Hepatic stellate cell (primary cell): ENCODE measurements at places on chromosomes 7 and 10.

- DNase-seq = no peak
These were observed 520 bp upstream of the MICU1 start for GRCh38 chr10:72626444-72626754.

DNA sequence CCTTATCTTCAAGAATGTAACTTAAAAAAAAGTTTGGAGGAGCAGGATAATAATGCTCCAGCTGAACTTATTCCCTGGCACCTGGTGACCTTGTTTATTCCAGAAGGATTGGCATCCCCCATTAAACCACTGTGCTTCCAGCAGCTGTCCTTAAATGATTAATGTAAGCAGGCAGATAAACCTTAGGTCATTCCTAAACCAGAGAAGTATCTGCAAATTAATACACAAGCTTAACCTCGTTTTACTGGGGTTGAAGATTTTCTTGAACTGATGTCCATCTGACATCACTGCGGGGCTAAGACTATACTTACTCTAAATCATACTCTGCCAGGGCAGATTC, 116.1 kb upstream of the PALS2 start:
- no peak for DNase-seq

GRCh38 chr10:7045891-7046599, 364.8 kb downstream of the SFMBT2 start:
- no peak for DNase-seq

GRCh38 chr7:15667991-15668390, 18.5 kb downstream of the MEOX2 start:
- DNase-seq = no peak

GRCh38 chr10:97069576-97070362, 116.0 kb downstream of the SLIT1 start:
- DNase-seq = no peak

DNA sequence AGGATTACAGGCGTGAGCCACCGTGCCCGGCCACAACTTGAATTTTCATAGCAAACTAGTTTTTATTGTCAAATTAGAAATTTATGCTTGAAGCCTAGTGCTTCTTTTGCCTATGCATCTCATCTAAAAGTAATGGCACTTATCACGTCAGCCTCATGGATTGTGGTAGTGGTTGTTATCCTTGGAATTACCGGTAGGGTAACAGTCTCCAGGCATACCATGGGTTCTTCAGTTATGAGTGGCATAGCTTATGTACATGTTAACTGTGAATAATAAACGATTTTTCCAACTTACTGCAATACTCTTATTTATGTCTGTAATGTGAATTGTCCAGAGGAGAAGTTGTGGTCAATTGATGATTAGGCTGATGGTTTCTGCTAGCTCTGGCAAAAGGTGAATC, 63.1 kb downstream of the BMPR1A start:
- no peak for DNase-seq

DNA sequence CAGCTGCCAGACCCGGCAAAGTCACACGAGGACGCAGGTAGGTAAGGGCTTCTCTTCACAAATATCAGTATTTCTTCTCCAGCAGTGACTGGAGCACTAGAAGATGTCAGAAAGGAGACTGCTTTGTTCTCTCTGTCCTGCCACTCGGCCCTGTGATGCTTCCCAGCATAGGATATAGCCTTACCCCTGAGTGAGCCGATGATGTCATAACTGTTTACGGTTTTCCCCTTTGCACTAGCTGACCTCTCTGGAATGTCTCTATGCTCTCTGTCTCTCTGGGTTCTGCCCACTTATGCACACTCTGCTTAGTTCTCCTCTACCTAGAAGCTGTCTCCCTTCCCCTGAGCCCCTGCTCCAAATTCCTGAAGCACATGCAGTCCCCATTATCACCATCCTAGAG, 167.5 kb upstream of the PODXL start:
- no peak for DNase-seq

DNA sequence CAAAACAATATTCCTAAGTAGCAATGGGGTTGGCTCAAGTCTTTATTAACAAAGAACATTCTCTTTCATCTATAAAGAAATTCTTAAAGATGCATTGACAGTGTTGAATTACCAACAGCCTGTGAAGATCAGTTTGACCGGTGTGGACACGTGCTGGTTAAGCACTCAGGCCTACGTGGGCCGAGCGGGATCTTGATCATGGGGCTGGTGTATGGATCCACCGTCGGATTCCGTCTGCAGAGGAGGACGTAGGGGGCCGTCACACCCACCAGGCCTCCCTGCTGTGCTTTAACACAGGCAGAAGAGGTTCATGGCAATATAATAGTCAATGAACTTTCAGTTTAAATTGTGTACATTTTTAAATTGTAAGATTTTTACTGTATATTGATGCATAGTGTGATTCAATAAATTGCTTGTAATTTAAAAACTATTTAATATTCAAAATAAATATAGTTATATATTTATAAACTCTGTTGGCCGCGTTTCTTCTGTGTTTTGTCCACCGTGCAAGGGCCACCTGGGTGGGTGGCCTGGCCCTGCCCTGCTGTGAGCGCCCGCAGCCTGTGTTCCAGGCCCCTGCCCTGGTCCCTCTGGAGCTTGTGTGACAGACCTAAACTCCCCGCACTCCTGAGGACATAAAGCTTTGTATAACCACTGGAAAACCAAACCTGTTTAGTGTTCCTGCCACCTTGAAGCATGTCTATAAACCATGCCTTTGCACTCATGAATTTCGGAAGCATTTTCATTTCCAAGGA, 1.9 kb upstream of the BHLHA15 start:
- no peak for DNase-seq

DNA sequence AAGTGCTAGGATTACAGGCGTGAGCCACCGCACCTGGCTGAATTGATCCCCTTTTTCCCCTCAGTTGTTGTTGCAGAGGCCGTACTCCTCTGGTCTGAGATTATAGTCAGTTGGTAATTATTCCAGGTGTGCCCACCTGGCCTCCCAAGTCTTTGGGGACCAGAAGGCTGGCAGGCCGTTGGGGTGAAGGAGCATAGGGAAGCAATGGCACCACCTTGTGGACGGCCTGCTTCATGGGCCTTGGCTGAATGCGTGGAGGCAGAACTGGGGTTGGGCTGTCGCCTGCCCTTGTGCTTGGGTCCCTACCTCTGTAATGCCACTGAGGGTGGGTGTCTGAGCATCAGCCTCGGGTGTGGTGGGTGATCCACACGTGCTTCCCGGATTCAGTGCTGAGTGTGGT, 125.7 kb downstream of the RGS10 start:
- peak; percentile 79 for DNase-seq

- DNase-seq = no peak
These were observed 205.8 kb upstream of the DKK1 start for GRCh38 chr10:52108236-52108635.

DNA sequence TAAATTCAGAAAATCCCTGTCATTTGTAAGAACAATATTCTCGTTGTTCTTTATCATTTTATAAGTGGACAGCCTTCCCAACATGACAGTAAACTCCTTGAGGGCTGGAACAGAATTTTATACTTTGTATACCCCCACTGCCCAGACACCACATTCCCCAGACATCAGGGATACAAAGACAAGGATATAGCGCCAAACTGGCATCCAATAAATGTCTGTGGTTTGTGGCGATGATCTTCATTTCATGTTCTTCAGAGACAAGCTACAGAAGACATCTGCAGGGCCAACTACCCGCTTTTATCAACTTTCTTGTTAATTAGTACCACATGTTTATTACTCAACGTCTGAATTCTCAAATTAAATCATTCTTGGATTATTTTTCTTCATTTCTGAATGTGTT, 155.9 kb downstream of the ATE1 start:
- no peak for DNase-seq

DNA sequence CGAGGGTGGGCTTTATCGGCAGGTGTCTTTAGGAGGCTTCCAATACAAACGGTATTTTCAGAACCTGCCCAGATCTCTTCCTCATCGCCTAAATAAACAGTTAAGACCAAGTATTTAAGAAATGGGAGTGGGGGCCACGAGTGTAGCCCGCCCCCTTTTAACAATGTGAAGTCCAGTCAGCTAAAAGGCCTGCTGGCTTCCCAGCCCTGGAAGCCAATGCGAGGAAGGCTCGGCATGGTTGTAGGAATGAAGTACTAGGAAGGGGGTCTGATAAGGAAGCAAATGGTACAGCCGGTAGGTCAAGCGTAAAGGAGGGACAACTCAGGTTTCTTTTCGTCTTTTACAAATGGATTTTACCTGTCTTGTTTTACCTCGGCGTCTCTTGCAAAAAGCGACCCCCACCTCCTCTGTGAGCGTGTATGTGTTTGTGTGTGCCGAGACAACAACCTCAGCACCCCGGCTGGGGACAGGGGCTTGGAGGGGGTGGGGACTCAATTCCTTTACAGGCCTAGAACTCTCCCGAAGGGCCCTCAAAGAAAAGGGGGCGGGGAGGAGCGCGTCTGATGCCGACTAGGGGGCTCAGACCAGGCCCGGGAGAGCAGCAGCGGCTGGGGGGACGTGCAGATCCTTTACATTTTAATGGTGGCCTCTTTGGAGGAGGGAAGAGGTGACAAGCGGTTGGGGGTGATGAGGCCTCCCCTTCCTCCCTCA, 147.6 kb downstream of the GPR85 start:
- DNase-seq = peak; percentile 19

GRCh38 chr10:99115703-99116102, 119.9 kb downstream of the HPSE2 start:
- DNase-seq = no peak

DNA sequence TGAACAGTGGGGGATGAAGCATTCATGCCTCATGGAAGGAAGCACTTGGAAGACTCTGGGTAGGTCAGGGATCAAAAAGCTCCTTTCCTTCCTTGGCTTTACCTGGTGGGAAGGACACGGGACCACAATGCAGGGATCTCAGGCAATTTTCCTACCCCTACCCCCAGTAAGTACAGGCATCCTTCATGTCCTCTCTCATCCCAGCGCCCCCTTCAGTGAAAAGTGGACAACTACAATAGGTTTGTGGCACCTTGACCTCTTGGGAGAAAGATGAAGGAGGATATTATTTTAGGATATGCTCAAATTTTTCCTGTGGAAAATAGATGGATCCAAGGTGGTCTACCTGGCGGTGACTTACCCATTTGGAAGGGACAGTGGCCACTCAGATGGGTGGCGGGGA, 16.5 kb downstream of the AFAP1L2 start:
- no peak for DNase-seq

DNA sequence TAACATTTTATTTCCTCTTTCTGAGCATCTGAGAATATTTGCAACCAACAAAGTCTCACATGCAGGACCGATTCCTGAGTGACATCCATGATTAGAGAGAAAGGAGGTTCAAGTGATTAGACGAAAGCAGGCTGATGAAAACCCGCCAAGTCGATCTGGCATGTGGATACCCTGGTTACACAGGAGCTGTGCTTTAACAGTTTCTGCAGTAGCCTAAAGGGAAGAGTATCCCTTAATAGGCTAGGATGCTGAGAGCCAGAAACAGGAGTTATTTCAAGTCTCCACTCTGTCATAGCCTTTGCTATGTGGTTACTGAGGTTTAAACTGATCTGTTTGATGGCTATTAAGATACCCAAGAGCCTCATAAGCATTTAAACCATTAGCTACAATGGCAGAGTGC, 82.5 kb downstream of the PRKCQ start:
- no peak for DNase-seq

DNA sequence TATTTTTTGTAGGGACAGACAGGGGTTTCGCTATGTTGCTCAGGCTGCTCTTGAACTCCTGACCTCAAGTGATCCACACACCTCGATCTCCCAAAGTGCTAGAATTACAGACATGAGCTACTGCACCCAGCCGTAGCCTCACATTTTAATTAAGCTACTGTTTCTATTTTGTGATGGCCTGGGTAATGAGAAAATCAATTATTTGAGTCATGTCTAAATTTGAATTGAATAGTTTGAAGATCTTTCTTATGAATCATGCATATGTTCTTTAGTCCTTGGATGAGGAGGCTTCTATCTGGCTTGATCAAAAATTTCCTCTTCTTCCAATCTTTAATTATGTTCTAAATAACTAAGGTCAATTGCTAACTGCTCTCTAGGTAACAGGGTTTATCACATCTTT, 175.0 kb downstream of the REEP3 start:
- DNase-seq = no peak

GRCh38 chr10:77431209-77431611, 206.4 kb downstream of the KCNMA1 start:
- DNase-seq = no peak

DNA sequence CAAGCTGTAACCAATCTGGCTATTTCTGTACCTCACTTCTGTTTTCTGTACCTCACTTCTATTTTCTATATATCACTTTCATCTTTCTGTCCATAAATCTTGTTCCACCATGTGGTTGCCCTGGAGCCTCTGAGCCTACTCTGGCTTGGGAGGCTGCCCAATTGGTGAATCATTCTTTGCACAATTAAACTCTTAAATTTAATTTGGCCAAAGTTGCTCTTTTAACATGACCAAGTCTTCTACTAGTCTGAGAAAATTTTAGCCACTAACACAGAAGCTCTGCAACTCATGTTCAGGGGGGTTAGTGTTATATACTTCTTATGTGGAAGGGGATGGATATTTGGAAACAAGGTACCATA, 503.5 kb downstream of the KIF20B start:
- no peak for DNase-seq
